ENCODE measurements at places on chromosomes 7 and 10. TPM values are rescaled to one million over a fixed set of nuclear protein-coding genes. Genes with fewer than 3 reads are reported as not detected.

- no peak for DNase-seq
Observed at GRCh38 chr7:7803715-7804178, 85.3 kb upstream of the RPA3 start.

DNA sequence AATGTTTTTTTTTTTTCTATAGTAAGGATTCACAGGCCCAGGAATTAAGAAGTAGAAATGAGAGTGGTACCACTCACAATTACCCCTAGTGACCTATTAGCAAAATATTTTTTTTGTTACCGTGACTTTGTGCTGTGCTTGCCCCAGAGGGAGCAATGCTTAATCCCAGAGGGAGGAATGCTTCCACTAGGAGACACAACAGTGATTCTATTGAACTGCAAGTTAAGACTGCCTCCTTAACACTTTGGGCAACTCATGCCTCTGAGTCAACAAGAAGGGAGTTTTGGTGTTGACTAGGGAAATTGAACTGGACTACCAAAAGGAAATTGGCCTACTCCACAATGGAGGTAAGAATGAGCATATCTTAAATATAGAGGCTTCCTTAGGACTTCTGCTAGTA lies 17.2 kb upstream of the MEOX2 start:
- no peak for DNase-seq

GRCh38 chr7:5692845-5693278 lies 88.6 kb downstream of the RNF216 start:
- peak; percentile 74 for DNase-seq

DNA sequence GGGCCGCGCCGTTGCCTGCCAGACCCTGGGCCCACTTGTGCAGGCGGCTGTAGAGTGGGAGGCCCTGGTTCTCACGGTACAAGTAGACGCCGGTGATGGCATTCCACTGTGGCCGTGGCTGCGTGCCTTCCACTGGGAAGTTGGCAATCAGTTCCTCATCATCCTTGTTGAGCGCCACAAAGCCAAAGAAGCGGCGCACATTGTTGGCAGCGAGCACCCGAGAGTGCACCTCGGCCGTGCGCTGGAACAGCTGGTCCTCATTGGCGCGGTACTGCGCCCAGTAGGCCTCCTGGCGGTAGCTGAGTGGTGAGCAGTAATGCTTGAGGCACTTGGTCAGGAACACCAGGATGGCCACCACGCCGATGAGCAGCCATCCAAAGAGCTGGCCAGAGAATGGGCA lies 5.0 kb downstream of the CALHM2 start:
- DNase-seq = no peak

FEZF1 gene
- not detected for polyA plus RNA-seq

RTKN2 gene
- polyA plus RNA-seq = 1.8 TPM

LRRD1 gene
- not detected for polyA plus RNA-seq

FAM20C gene
- polyA plus RNA-seq = 15.5 TPM

HOXA10 gene
- 5.0 TPM for polyA plus RNA-seq

SLC26A3 gene
- polyA plus RNA-seq = not detected

Measured in A549 (cell line).